ENCODE measurements at places on chromosomes 3 and 15.
A peak's percentile ranks its signal among the peaks of the same experiment; 100 is the strongest.

GRCh38 chr15:58066042-58066867, 744 bp upstream of the ALDH1A2 start:
- DNase-seq, result peak; percentile 49

DNA sequence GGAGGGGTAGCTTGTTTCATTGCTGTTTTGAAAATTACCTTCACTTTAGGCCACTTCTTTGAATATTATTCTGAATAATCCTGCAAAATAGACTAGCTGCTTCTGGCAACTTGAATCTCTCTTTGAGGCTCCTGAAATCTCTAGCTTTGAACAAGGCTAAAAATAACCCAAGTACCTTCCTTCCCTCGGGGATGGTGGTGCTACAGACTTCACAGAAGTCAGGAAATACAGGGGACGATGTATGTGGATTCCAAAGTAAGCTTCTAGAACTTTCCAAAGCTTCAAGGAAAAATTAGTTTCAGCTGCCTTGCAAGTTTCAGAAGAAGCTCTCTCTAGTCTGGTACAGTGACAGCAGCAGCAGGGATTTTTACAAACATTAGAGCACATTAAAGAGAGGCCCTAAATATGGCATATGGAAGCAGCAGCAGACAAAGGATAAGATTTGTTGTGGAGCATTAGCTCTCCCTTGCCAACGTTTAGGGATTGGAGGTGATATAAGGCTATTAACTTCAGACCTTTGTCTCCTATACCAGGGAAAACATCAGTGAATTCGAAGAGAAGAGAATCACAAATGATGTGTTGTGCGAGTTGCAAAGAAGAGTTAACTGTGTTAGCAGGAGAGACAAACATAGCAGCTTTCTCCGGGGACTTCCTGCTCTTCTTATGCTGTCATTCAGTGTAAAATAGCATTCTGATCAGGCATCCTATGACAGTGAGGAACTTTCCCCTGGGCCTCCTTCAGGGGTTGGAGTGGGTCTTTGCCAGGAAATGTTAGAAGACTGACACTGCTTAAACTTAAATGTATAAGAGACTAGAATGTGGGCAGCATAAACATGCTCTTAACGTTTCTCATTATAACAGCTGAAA, 783.0 kb upstream of the ARPP21 start:
- no peak for DNase-seq

DNA sequence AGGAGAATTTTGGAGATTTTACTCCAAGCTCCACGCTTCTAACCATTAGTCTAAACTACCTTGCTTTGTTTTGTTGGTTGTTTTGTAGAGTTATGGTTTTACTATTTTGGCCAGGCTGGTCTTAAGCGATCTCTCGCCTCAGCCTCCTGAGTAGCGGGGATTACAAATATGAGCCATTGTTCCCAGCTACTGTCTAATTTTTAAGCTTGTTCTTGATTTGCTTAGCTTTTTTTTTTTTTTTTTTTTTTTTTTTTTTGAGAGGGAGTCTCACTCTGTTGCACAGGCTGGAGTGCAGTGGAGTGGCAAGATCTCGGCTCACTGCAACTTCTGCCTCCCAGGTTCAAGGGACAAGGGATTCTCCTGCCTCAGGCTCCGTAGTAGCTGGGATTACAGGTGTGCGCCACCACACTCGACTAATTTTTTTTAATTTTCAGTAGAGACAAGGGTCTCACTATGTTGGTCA, 28.5 kb downstream of the EFCAB12 start:
- DNase-seq, result no peak

- DNase-seq, result peak; percentile 20
Observed at GRCh38 chr15:79091204-79091867, 756 bp upstream of the RASGRF1 start.

GRCh38 chr3:113377158-113377557, 64.1 kb downstream of the CFAP44 start:
- DNase-seq, result no peak

- DNase-seq, result no peak
Observed at GRCh38 chr3:64814351-64814750, 126.6 kb upstream of the ADAMTS9 start.

- DNase-seq, result peak; percentile 25
Observed at GRCh38 chr15:80418892-80419537, 14.8 kb downstream of the ARNT2 start.

- DNase-seq, result no peak
Observed at GRCh38 chr3:16311960-16312451, 47.0 kb downstream of the OXNAD1 start.

GRCh38 chr3:151398895-151399294, 14.3 kb upstream of the P2RY12 start:
- DNase-seq, result no peak
